Activated CD4-positive, alpha-beta T cell treated with anti-CD3 and anti-CD28 coated beads, Interleukin-2, amount 50 U/mL, for 1 hour (primary cell): ENCODE measurements at places on chromosomes 1 and 21.

- DNase-seq: no peak
These were observed 12.6 kb upstream of the SERINC2 start for GRCh38 chr1:31400393-31400792.

GRCh38 chr1:50106095-50106761, 2.5 kb upstream of the ELAVL4 start:
- no peak for DNase-seq

DNA sequence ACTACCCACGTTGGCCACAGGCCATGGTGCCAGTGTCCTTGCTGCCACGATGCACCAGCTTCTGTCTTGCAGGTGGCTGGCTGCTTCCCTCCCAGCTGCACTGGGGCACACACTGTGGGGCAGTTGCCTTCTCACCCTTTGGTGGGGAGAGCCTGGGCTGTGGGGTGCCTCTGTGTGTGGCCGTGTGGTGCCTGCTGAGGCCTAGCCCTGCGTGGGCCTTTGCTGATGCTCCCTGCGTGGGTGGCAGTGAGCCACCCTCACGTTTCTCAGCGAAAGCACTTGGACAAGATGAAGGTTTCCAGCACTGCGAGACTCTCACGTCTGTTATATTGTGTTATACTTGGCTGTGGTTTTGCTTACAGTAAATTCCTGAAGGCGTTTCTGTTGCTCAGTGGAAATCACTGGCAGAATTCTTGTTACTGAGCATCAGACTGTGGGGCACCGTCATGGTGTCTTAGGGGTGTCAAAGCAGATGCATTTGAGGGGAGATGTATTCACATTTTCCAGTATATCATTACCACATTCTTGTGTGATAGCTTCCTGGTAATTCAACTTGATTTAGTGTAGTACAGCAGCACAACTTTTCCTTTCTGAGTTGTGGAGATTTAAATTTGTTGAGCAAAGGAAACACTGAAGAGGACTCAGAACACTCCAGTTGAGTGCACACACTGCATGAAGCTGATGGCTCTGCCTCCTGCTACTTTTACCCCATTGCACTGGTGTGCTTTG, 124.7 kb downstream of the PCBP3 start:
- peak; percentile 11 for DNase-seq

GRCh38 chr21:37435120-37435519, 68.5 kb downstream of the DYRK1A start:
- DNase-seq: peak; percentile 21

GRCh38 chr1:31425301-31426081, 12.5 kb downstream of the SERINC2 start:
- DNase-seq: no peak

GRCh38 chr21:38663282-38663681, 142.4 kb upstream of the ETS2 start:
- no peak for DNase-seq

GRCh38 chr1:17502326-17502778, 37.1 kb upstream of the ARHGEF10L start:
- peak; percentile 43 for DNase-seq

GRCh38 chr1:206037581-206037980, 13.9 kb upstream of the CTSE start:
- no peak for DNase-seq

DNA sequence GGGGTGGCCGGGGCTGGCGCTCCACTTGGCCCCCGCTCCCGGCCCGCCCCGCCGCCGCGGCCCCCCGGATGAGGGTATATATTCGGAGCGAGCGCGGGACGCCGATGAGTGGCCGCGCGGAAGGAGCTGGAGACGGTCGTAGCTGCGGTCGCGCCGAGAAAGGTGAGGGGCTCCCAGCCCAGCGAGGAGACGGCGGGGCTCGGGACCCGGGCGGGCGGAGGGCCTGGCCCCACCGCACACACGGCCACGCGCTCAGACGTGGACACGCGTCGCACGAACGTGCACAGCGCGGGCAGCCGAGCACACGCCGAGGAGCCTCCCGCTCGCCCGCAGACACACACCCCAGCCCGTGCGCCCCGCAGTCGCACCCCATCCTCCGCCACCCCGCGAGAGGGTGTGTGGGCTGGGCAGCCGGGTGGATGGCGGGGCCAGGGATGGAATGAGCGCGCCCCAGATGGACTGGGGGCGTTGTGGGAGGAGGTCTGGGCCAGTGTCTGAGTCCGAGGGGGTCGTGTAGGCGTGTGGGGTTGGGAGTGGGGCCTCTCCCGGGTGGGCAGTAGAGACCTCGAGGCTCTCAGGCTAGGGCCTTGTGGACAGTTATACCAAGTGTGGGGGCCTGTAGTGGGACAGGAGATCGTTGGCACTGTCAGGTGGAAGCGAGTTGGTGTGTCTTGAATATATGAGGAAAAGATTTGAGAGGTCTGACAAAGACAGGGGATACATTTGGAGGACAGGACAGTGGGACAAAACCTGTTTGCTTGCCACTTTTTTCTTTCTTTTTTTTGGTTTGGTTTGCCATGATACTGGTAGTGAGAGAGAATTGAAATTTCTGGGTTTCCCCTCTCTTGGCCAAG, at the start of gene UAP1:
Gene UAP1, plus strand, starts transcription at position 107 of the 854 bp plus-strand sequence. CDS start 4,347 bp downstream, outside the sequence.
- no peak for DNase-seq

GRCh38 chr1:28835237-28835650, 23.3 kb downstream of the OPRD1 start:
- DNase-seq: no peak
